CD4-positive, alpha-beta T cell treated with Interleukin-21 for 1 hour (primary cell): ENCODE measurements at places on chromosomes 6 and 20.

- no peak for DNase-seq
Measured at GRCh38 chr6:92231171-92231701, 1188.1 kb downstream of the EPHA7 start.

- DNase-seq, result peak; percentile 82
Measured at GRCh38 chr6:42781796-42782688, at the start of gene BICRAL. BICRAL (plus strand) TSS chr6:42782052; CDS start chr6:42822023, 39,971 bp downstream.

DNA sequence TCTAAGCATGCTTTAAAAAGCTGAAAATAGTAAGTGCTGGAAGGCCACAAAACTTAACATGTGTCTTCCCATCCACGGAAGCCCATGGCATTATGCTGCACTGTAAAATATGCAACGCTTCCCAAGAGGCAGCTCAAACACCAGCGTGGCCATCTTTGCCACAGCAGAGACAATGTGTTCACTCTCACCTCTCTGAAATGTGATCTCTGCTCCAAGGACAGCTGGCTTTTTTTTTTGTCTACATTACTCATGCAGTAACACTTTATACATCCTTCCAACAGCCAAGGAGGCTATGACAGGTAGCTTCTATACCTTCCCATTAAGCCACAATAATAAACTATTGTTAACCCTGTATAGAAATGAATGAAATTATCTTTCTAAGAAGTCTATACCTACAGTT is 49.2 kb downstream of the BLOC1S5 start:
- DNase-seq, result no peak

GRCh38 chr20:2804041-2804828 is 3.8 kb upstream of the CPXM1 start:
- DNase-seq, result no peak

DNA sequence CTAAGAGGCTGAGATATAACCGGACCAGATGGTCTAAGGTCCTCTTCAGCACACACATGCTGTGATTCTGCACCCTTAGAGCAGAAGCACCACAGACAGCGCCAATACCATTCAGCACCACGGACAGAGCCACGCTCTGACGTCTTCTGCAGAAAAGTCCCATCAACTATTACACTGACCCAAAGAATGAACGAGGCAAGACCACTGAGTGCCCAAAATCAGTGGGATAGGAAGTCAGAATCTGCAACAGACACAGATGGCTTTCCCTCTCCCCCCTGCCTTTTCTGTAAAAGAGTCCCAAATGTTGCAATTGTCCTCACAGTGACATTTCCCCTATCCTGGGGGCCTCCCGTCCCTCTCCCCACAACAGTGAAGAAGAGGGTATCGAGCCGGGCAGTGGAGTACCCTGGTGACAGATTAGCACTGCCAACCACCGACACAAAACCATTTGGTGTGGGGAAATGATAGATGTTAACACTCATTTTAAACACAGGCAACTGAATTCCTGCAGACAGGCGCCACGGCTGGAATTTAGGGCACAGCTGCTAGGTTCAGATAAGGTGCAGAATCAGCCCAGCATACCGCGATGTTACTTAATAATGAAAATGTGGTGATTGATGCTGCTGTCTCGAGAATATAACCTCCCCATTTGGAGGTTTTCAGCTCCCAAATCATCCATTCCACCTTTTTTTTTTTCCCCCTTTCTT is 66.6 kb upstream of the CTNNBL1 start:
- DNase-seq, result peak; percentile 2

DNA sequence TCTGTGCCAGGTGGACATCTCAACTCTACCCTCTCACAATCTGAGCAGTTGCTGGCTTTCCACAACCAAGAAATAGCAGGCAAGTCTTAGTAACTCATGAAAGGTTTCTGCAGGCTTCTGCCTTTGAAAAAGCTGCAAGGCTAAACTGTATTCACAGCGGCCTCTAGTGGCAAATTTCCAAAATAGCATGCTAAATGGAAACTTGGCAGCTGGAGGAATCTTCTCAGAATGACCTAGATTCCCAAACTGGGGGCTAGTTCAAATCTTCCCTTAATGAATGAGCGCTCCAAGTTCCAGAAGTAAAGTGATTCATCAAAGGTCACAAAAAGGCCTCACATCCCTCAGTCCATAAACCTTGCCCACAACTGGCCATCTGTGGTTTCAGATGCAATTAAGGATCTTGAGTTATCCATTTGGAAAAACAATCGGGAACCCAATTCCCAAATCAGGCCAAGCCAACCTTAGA is 11.9 kb upstream of the CPNE5 start:
- peak; percentile 57 for DNase-seq

- DNase-seq, result no peak
Measured at GRCh38 chr20:62646851-62647520, 4.7 kb downstream of the SLCO4A1 start.

GRCh38 chr20:50073500-50073899 is 39.5 kb downstream of the UBE2V1 start:
- DNase-seq, result no peak

DNA sequence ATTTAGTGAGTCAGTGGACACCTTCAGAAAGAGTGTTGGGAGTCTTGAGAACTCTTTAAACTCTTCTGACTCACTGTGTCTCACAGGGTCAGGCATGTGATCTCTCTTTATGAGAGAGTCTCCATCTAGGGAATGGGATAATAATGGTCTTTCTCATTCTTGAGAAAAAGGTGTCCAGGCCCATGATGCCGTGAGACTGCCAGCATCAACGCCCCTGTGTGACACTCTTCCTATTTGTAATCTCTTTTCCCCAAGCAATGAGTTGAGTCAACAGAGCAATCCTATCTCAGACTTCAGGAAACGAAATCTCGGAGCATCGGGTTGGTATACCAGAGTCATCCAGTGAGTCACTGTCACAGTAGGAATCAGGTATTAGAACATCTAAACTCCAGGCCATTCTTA is 82.3 kb upstream of the BMP2 start:
- no peak for DNase-seq

GRCh38 chr20:50456452-50457324 is 53.5 kb upstream of the PTPN1 start:
- no peak for DNase-seq
